ENCODE measurements at places on chromosomes 3 and 15.

GRCh38 chr3:55490276-55490913 lies 3.3 kb upstream of the WNT5A start:
- no peak for DNase-seq

- DNase-seq = no peak
Measured at GRCh38 chr3:125511420-125512118, 8.4 kb downstream of the SNX4 start.

- no peak for DNase-seq
Measured at GRCh38 chr3:143594206-143594605, 254.1 kb downstream of the SLC9A9 start.

GRCh38 chr15:32107477-32108080 lies 77.3 kb downstream of the CHRNA7 start:
- no peak for DNase-seq

DNA sequence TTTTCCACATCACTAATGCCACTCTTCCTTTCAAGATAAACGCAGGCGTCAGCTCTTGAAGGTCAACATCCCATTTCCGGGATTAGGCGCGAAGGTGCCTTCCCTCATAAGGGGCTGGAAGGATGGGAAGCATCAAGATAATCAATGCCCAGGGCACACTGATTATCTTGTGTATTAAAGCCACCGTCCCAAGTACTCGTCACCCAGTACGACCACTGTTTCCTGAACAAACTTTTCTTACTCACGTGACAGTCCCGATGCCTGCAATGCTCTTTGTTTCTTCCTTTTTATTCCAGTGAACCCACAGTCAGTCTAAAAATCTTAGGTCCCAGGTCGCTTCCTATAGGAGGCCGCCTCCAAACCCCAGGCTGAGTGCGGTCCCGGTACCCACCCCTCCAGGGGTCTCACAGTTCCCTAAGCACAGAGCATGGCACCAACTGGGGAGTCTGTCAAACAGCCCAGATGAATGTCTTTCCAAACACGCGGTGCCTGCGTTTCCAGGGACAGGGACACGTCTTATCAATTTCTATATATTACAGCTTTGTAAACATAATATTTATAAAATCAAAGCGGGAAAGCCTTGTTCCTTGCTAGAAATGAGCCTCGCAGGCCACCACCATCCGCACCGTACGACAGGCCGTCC lies 589 bp downstream of the ANAPC13 start:
- no peak for DNase-seq

DNA sequence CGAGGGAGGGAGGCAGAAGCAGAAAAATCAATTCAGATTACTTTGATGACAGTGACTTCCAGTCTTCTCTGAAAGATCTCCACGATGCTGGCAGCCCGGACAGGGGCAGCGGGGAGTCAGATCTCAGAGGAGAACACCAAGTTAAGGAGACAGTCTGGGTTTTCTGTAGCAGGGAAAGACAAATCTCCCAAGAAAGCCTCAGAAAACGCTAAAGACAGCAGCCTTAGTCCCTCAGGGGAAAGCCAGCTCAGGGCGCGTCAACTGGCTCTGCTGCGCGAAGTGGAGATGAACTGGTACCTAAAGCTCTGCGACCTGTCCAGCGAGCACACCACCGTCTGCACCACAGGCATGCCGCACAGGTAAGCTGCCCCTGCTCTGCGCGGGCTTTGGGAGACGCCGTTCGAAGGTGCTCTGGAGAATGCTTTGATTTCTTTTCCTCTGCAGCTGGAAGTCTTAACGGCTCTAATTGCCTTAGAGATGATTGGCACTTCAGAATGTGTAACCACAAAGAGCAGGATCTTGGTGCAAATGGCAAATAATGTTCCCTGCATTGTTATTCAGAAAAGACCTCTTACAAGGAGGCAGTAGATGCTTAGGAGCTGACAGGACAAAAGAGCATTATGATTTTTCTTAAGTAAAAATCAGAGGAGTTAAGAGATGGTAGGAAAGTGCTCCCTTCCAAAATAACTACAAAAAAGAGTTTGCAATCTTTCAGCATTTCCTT lies at the start of gene KCNAB1:
Gene KCNAB1, plus strand, starts transcription at position 51 of the 724 bp plus-strand sequence.
- no peak for DNase-seq

- DNase-seq = no peak
Measured at GRCh38 chr15:67100124-67100791, 34.9 kb downstream of the SMAD3 start.

DNA sequence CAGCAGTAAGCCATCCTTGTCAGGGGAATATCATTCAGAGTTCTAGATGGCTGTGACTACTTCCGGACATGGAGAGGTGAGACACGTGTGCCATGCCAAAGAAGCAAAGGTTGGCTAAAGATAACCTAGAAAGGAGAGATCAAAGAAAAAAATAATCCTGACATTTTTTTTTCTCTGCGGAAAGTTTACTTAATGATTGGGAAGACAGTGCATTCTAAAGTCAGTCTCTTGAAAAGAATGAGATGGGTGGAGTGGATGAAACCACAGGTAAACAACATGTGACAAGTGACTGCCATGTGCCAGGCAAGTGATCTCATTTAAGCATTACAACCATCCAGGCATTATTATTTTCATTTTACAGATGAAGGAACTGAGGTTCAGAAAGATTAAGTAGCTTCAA lies 436.6 kb downstream of the SOX2 start:
- DNase-seq = no peak

DNA sequence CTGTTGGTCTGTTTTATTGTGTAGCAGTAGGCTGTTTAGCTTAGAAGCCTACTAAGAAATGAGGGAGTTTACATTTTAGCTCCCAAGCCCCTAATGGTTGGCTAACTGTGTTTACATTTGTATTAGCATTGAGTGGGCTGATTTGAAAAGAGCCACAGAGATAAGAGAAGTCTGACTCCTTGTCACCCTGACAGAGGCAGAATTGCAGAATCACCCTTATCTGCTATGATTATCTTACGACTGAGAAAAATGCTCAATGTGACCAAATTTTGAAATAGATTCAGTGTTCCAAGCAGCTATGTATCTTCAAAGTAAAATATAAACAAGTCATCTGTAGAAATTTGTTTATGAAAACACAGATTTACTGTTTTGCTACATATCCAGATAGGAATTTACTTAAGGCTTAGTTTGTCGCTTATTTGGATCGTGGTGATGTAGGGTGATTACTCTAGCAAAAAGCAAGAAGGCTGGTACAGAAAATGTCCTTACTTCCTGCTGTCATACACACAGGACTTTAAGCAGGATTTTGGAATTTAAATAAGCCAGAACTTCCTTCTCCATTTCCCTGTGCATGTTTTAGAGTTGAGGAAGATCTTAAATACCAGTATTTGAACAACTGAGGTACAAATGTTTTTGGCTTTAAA lies 19.0 kb downstream of the SEMA6D start:
- no peak for DNase-seq

GRCh38 chr15:75153565-75154276 lies 48.0 kb upstream of the C15orf39 start:
- peak; percentile 97 for DNase-seq

Measured in NB4 (cell line).